ENCODE measurements at places on chromosomes 2 and 18.

- no peak for DNase-seq
These were observed 67.1 kb upstream of the IL1R1 start for GRCh38 chr2:102075479-102075878.

- no peak for DNase-seq
These were observed 54.8 kb downstream of the LRRFIP1 start for GRCh38 chr2:237682151-237682550.

- no peak for DNase-seq
These were observed 658.3 kb upstream of the NXPH2 start for GRCh38 chr2:139438478-139438877.

GRCh38 chr2:1721706-1722646 is 22.3 kb downstream of the PXDN start:
- DNase-seq = peak; percentile 87

GRCh38 chr2:231894566-231895380 is 31.4 kb downstream of the NPPC start:
- no peak for DNase-seq
